ENCODE measurements at places on chromosomes 12 and 14.
A peak's percentile ranks its signal among the peaks of the same experiment; 100 is the strongest.

DNA sequence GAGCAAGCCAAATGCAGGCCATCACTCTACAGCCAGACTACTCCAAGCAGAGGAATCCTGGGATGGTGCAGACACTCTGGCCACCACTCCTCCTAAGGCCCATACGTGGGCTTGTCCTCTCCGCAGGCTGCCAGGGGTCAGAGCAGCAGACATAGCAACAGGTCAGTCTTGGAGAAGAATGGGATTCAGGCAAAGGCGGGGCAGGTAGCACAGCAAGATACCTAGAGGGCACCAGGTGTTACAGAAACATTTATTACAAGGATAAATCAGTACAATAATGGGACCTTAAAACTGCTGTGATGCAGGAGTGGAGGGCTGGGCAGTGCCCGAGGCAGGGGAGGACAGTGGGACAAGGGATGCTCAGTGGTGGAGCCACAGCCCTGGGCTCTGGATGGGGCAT is 20.3 kb downstream of the SYNDIG1L start:
- DNase-seq, result no peak

GRCh38 chr12:53225635-53226424 is 6.2 kb downstream of the RARG start:
- DNase-seq, result no peak

- no peak for DNase-seq
These were observed 458.0 kb upstream of the ATP2B1 start for GRCh38 chr12:90166671-90167070.

- DNase-seq, result no peak
These were observed 20.0 kb upstream of the BBS10 start for GRCh38 chr12:76368230-76368629.

DNA sequence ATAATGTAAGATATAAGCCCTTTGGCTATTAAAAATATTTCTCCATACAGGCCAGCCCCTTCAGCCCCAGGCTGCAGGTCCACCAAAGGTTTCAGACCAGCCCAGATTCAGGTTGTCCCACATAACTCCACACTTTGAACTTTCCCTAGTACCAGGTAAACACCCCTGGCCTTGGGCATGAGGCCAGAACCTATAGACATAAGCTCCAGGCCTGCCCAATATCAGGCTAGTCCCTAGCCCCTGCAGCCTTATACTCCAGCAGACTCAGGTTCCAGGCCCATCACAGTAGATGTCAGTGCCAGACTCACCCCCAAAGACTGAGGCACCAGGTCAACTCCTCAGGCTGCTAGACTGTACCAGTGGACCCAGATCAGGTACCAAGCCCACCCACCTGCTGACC is 178.5 kb upstream of the DAAM1 start:
- no peak for DNase-seq

GRCh38 chr12:62631471-62632410 is 165.1 kb downstream of the MON2 start:
- DNase-seq, result peak; percentile 20

DNA sequence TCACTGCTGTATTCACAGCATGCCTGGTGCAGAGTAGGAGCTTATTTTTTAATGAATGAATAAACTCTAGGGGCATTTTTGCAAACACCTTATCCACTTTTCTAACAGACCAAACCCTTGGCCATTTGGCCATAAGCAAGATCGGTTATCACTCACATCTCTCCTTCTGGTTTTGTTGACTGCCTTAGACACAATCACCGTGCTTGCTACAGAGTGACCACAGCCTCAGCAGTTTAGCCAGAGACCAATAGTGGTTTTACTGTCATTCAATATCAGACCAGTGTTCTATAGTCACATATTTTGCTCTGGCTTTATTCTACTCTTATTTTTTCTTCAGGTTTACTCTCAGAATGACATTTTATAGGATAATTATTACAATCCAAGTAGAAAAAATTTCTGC is 2.2 kb downstream of the KLRB1 start:
- no peak for DNase-seq

DNA sequence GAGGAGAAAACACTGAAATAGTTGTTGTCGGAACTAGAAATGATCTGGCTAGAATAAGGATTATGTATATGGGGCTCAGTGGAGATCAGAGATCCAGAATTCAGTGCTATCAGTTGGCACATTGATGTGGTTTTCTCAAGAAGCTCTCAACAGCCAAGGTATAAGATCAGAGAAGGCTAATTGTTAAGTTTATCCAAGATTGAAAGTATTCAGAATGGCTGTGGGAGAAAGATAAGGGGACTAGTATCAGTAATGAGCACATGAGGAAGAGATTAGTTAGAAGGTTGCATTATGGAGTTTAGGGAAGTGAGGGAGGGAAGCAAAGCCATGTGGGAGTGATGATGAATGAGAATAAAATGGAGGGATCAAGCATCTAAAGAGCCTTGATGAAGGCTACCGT is 128.1 kb upstream of the MIS18BP1 start:
- DNase-seq, result no peak

DNA sequence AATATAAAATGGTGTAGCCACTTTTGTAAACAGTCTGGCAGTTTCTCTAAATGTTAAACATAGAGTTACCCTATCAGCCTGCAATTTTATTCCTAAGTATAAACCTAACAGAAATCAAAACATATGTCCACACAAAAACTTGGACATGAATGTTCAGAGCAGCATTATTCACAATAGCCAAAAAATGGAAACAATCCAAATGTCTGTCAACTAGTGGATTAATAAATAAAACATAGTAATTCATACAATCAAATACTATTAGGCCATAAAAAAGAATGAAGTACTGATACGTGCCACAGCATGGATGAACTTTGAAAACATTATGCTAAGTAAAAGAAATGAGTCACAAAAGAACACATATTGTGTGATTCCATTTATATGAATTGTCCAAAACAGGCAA is 196.5 kb downstream of the NUAK1 start:
- no peak for DNase-seq

DNA sequence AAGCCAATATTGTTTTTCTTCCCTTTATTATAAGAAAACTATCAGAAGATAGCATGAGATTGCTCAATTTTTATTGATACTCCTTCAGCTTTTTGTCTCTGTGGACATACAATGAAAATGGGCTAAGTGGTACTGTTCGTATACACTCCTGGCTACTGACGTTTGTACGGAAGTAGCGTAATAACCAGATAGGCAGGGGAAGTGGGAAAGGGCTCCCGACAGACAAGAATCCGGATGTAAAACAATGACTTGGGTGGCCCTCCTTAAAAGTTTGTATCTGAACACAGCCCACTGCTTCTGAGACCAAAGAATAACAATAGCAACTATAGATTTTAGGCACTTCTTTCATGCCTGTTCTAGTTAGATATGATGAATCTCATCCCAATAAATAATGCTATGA is 99.6 kb downstream of the RPS6KA5 start:
- DNase-seq, result no peak

GRCh38 chr12:54390176-54390667 is 5.7 kb upstream of the ZNF385A start:
- DNase-seq, result no peak

GRCh38 chr14:62956413-62956812 is 88.8 kb downstream of the KCNH5 start:
- no peak for DNase-seq

- DNase-seq, result no peak
These were observed 5.7 kb downstream of the YBX3 start for GRCh38 chr12:10717410-10717809.

GRCh38 chr12:130970908-130971233 is 17.2 kb downstream of the ADGRD1 start:
- no peak for DNase-seq

GRCh38 chr14:25197885-25198284 is 147.9 kb upstream of the STXBP6 start:
- no peak for DNase-seq

DNA sequence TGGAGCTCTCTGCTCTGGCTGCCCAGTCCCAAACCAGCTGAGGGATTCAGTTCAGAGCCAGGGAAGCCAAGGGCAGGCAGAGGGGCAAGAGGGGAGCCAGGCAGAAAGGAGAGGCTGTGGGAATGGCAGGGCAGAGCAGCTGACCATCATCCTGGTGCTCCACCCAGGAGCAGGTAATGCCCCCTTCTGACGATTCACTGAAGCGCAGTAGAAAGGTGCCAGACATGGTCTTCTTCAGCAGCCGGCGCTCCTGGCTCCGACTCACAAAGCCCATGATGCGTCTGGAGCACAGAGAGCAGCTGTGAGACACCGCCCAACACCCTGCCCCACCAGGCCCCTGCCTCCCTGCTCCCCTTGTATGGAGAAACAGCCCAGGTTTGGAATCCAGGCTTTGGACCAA is 8.0 kb downstream of the IL23A start:
- DNase-seq, result no peak

DNA sequence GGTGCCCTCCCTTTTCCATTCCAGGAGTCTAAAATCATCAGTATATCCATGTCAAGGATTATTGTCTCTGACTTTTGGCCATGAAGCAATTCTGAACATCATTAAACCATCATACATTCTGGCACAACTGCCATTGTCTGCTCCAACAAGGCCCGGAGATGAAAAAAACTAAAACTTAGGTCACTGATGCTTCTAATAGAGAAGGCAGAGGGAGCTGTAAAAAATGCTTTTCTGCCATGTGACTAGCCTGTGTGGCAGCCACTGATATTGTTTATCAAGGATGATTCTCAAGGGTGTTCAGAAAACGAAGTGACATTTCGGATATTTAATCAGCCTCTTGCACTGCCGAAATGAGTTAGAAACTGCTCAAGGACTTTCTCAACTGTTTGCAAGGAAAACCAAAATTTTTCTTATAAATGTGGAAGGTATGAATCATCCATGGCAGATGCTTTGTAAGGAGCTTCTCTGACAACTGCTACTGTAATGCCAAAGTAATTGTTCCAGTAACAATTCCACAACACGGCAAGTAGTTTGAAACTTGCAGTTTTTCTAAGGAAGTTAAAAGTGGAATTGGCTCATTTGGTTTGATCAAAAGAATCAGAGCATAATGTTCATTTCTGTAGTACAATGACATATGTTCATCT is 1076.5 kb upstream of the FLRT2 start:
- DNase-seq, result no peak

GRCh38 chr14:102696856-102697495 is 80.3 kb upstream of the TRAF3 start:
- no peak for DNase-seq

DNA sequence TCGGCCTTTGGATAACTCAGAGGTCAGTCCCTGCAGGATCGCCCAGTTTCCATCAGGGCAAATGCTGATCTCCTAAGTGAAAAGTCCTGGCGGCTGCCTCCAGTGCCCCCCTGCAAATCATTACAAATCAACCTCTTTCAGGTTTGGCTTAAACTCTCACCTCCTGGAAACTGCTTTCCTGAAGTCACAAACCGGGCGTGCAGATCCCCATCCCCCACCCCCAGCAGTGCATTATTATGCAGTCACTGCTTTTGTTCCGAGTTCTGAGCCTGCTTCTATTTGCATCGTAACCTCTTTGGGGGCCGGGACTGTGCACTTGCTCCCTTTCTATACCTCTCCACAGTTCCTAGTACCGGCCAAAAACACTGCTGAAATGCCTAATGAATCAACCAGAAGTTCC is at the start of gene USP44:
USP44 (minus strand) TSS at position 172 of the 400 bp plus-strand sequence. CDS start 17,220 bp downstream, outside the sequence.
- DNase-seq, result no peak

DNA sequence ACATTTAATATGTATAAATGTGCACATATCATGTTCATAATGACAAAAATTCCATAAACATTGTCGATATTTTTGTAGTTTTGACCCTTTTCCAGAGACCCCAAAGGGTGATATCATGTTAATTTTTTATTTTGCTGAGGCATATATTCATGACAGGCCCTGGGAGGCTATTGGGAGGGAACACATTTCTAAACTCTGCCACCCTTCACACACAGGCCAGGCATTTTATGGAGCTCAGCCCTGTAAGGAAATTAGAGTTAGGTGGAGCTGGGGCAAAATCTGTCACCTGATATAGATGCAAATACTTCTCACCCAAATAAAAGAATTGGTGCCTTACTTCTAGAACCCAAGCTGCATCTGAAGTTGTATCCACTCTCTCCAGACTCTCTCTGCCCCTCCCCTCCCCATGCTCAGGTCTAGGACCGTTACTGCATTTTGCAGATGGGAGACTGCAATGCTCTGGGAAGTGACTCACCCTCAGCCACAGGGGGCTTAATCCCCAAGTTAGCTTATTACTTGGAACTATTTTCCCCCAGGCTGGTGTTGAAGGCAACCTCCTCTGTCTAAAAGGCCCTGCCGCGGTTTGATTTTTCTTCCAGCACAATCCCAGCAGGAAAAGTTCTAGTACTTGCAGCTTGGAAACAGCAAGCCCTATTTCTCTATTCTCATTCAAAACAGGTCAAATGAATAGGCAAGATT is 238.9 kb downstream of the EMP1 start:
- DNase-seq, result no peak

GRCh38 chr14:79256380-79256779 is 954.9 kb downstream of the DIO2 start:
- DNase-seq, result no peak

- DNase-seq, result no peak
These were observed 18.0 kb upstream of the NUDT14 start for GRCh38 chr14:105199093-105199492.

DNA sequence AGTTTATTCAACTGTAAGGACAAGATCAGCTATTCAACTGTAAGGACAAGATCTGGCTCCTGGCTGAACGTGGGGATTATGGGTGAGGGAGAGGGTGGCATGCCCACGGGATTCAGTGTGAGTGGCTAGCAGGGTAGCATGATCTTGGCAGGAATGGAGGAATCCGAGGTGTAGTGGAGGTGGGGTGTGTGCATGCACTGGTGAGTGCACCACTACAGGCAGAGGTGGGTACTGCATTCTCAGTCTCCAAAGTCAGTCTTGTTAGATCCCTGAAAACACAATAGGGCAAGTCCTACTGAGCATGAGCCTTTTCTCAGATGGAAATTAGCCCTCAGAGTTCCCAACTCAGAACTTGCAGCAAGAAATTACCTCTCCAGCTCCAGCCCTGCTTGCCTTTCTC is 32.2 kb upstream of the DCD start:
- no peak for DNase-seq

Data from naive B cell (primary cell).